Bone marrow (tissue), 2 donors: ENCODE measurements at places on chromosomes 3 and 15.

DNA sequence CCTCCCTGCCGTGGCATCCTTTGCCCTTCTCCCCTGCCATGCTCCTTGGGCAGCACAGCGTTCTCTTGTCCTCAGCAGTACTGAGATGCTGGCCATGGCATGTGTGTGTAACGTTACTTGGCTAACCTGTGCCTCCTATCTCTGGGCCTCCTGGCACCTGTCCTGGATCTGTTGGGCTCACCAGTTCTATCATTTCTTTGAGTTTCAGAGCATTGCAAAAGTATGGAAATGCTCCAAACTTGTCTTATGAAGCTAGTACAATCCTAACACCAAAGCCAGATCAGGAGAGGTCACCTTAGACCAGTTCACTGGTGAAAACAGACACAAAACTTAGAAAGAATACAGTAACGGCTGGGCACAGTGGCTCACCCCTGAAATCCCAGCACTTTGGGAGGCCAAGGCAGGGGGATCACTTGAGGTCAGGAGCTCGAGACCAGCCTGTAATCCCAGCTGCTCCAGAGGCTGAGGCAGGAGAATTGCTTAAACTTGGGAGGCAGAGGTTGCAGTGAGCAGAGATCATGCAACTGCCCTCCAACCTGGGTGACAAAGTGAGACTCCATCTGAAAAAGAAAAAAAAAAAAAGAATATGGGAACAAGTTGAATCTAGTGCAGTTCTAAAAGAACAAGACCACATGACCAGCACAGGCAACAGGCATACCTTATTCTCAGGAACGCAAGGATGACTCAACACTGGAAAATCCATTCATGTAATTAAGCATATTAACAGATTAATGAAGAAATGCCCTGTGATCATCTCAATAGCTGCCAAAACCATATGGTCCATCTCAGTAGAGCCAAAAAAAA lies 62.4 kb upstream of the TRPM1 start:
- no peak for DNase-seq

- DNase-seq, result peak; percentile 26
These were observed 23.0 kb upstream of the COPG1 start for GRCh38 chr3:129226374-129226773.

- DNase-seq, result no peak
These were observed 117.2 kb downstream of the IL20RB start for GRCh38 chr3:137075020-137075419.

- no peak for DNase-seq
These were observed 43.7 kb downstream of the ZDHHC3 start for GRCh38 chr3:44932271-44932670.

GRCh38 chr15:92197746-92198145 lies 195.9 kb upstream of the ST8SIA2 start:
- no peak for DNase-seq

- no peak for DNase-seq
These were observed 35.0 kb upstream of the BSN start for GRCh38 chr3:49519296-49519695.

- no peak for DNase-seq
These were observed 665.0 kb upstream of the CBLB start for GRCh38 chr3:106533788-106534160.

DNA sequence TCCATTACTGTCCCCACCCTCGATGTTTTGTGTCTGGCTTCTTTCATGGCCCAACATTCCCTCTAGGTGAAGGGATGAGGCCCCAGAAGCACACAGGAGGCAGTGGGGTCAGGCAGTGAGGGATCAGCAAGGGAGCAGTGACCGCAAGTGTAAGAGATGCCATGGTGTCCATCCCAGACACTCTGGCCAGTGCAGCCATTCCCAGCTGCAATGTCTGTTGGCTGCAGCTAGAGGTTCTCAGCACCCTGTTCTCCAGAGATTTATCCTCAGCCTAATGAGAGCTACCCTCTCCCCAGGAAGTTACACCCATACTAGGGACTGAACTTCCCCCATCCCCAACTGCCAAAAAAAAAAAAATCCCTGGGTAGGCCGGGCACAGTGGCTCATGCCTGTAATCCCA lies 40.2 kb downstream of the TRANK1 start:
- DNase-seq, result no peak

- DNase-seq, result no peak
These were observed 59.9 kb upstream of the TFRC start for GRCh38 chr3:196141866-196142201.

GRCh38 chr3:47762233-47762632 lies 19.5 kb downstream of the SMARCC1 start:
- no peak for DNase-seq

- no peak for DNase-seq
These were observed 16.1 kb upstream of the CMTM7 start for GRCh38 chr3:32375596-32375930.

GRCh38 chr3:40317061-40317855 lies 7.8 kb downstream of the EIF1B start:
- peak; percentile 50 for DNase-seq

DNA sequence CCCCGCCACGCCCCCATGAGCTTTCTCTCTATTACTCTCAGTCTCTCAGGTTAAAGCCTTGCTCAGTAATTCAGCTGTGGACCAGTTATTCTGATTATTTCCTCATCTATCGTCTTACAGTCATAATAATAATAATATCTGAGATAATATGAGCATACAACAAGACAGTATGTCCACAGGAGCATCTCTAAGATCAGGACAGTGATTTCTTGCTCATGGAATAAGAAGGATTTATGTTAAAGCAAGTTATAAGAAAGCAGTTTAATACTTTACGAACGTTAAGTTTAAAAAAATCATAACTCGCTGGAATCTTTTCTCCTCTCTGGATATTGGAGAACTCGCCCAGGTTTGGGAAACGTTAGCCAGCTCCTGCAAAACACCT lies 643 bp upstream of the LMCD1 start:
- no peak for DNase-seq

DNA sequence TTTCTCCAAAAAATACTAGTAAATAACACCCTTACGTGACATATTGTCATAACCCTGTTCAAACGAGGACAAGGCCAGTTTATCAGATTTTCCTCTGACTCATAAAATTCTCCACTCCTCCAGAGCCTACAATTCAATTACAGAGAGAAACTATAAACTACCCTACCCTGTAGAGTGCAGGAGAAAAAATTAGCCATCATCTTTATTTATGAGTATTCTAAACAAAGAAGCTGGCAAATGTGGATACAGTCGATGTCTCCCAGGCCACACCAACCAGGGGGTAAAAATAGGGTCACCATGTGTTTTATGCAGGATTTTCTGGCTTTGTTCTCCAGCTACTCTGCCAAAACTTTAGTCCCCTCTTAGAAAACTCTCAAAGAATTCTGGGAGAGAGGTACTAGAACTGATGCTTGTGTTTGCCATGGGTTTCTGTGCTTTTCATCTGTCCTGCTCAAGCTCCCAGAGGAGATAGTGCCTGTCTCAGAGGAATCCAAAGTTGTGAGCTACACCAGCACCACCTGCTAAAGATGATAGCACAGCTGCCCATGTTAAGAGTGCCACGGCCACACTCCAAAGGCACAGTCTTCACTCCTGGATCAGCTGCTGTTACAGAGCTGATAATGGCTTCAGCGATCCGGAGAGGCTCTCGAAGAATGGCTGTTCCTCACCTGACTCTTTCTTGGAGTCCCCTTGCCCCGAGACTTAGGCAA lies 150.2 kb downstream of the IMPG2 start:
- no peak for DNase-seq

- no peak for DNase-seq
These were observed 318.0 kb downstream of the FGF12 start for GRCh38 chr3:192409201-192409837.

GRCh38 chr3:181326637-181327223 lies 337.2 kb upstream of the DNAJC19 start:
- DNase-seq, result no peak

DNA sequence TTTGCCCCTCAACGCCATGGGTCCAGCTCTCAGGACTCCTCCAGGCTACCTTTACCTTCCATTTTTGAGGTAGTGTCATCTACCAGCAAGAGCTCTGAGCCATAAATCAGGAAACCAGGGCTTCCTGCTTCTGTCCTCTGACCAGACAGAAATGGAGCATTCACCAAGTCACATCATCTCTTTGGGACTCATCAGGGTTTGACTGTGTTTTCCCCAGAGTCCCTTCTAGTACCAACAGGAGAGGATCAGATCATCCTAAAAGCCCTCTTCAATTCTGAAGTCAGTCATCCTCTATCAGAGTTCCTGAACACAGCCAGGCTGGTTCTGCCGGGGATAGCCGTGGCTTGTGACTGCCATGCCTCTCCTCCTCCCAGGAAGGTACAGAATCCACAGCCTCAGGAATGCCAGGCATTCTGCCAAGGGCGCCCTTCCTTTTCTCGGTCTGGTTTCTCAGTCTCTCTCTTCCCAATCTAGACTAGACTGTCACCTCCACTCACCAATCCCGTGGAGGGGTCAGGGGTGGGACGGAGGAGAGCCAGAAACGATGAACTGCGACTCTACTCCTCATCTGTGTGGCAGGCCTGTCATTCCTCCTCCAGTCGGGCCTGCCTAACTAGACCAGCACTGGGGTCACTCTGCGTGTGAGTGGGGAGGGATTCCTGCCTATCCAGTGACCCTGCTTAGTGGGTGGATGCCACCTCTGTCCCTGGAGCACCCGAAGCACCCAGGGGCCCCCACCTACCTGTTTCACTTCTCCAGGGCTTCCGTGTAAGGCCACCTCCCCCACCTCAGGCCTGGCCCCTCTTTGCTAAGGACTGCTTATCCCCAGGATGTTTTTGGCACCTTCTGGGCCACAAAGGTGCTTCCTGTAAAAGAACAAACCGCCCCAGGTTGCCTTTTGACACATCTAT lies 30.9 kb downstream of the CCNL1 start:
- no peak for DNase-seq

DNA sequence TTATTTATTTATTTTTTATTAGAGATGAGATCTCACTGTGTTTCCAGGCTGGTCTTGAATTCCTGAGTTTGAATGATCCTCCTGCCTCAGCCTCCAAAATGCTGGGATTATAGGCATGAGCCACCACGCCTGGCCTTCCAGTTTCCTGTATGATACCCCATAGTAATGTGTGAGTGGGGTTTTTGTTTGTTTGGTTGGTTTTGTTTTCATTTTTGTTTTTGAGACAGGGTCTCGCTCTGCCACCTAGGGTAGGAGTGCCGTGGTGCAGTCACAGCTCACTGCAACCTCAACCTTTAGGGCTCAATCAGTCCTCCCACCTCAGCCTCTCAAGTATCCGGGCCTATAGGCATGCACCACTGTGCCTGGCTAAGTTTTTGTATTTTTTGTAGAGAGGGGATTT lies 30.9 kb downstream of the GOLM2 start:
- DNase-seq, result no peak

DNA sequence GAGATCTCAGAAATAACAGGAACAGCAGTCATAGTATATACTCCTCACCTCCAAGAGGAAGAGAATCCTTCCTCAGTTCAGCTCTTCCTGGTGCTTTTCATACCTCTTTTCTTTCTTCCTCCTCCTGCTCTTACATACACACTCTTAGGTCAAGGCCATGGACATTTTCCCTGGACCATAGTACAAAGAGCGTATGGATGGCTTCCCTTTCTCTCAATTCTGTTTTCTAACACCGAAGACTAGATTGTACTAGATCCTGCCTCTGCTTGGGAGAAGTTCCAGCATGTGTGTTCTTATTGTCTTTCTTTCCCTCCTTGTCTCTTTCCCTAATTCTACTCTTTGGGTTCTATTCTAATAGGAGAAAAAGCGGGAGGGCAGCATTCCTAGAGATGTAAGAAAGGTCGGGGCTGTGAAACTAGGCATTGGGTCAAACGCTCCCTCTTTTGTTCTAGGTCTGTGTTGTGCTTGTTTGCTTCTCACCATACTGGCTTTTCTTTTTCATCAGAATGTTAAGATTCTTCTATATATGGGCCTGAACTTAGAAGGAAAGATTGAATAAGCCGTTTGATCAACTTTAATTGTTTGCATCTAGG lies 77.4 kb downstream of the VPS8 start:
- no peak for DNase-seq

DNA sequence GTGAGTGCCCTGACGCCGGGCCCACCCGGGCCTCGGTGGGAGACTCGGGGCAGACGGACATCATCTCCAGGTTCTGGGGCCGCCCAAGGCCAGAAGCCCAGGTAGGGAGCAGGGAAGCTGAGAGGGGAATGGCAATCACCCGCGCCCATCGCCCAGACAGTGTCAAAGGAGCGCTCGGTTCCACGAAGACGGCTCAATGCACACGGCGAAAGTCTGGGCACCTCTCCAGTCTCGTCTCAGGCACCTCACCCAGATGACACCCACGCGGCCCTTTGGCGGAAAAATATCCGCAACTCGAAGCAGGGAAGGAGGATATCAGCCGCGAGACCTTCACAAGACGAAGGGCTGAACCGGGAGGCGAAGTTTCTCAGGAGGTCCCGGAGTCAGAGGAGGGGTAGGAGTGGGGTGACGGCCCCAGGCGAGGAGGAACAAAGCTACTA lies 916 bp downstream of the IL17RD start:
- no peak for DNase-seq

GRCh38 chr15:69914960-69915359 lies 182.8 kb downstream of the TLE3 start:
- DNase-seq, result no peak

DNA sequence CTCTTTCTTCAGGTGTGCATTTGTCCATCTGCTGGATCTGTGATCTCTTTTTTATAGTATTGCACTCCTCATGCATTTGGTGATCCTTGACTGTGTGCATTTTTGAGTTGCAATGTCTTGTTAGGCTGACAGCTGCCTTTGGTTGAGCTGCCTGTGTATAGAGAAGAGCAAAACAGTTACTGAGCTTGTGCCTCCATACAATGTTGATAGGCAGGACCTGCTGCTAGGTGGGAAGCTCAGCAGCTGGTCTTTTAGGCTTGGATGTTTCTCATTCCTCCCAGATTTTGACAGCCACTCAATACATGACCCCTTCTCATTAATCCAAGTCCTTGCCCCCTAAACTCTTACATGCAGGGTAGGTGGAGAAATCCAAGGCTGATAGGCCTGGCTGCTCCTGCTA lies 74.8 kb upstream of the PIAS1 start:
- no peak for DNase-seq

GRCh38 chr3:54358969-54359694 lies 236.8 kb downstream of the CACNA2D3 start:
- no peak for DNase-seq

DNA sequence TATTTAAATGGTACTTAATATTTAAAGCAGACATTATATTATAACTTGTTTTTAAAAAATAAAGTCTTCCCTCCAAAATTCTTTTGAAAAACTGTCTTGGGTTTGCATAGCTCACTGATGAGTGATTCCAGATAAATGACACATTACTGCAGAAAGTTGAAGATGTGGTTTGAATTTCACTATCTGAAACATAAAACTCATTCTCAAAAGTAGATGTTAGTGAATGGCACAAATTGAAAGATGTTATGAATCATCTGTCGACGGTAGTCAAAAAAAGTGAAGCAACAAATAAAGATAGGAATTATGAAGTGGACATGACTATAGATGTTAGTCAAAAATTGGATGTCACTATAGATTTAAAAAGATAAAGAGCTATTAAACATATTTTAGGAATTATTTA lies 280.5 kb downstream of the GAP43 start:
- no peak for DNase-seq

DNA sequence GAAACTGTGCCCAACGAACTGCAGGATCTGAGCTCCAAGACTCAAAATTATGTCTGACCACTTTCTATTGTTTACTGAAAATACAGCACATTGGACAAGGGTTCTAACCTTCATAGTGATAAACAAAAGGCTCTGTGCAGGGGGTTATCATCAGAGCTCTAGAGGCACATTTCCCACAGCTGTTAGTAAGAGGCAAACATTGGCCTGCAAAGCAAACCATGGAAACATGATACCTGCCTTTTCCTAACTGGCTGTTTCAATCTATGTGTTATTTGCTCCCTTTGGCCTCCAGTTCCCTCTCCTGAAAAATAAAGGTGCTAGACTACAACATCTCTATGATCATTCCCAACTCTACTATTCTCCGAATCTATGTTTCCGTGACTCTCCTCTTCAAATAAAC lies 159.7 kb upstream of the ARHGEF26 start:
- DNase-seq, result no peak
